CD4-positive, alpha-beta T cell treated with Interleukin-4 for 4 hours (primary cell): ENCODE measurements at places on chromosomes 7 and 10.

DNA sequence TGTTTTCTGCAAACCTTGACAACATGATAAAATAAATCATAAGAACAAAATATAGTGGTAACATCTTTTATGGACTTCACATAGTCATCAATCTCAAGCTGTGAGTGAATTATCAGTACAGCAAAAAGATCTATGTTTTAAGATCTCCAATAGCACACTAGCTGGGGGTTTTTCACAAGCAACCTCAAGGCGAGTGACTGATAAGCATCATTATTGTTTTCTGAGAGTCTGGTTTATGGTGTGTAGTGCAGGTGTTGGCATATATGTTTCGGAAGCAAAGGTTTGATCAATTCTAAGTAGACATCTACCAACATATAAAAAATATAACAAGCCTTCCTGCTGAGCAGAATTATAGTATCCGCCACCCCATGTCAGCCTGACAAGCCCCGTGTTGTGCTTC is 403.8 kb upstream of the MGMT start:
- DNase-seq, result no peak

DNA sequence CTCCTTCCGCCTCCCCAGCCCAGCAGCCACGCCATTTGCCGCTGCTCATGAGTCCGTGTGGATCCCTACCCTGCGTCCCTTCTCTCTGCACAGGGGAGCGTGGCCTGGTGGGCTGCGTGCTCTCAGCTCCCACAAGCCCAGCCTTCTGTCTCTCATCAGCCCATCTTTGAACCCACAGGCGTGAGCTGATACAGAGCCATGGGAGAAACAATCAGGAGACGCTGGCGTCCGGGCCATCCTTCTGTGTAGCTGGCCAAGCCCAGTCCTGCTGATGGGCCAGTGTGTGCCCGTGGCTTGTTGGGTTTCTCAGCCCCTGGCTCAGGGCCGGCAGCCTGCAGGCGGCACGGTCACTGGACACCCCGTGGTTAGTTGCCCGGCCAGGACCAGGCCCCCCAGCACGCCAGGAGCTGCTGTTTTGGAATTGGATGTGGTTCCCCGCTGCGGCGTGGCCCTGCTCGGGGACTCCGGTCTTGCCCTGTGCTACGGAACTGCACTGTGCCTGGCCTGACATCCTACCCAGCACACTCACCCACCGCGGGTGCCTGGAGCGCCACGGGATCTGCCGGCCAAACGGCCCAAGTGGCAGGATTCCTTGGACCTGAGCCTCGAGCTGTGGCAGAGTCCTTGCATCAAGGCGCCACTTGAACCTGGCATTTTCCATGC is 88.9 kb downstream of the ELFN1 start:
- no peak for DNase-seq

DNA sequence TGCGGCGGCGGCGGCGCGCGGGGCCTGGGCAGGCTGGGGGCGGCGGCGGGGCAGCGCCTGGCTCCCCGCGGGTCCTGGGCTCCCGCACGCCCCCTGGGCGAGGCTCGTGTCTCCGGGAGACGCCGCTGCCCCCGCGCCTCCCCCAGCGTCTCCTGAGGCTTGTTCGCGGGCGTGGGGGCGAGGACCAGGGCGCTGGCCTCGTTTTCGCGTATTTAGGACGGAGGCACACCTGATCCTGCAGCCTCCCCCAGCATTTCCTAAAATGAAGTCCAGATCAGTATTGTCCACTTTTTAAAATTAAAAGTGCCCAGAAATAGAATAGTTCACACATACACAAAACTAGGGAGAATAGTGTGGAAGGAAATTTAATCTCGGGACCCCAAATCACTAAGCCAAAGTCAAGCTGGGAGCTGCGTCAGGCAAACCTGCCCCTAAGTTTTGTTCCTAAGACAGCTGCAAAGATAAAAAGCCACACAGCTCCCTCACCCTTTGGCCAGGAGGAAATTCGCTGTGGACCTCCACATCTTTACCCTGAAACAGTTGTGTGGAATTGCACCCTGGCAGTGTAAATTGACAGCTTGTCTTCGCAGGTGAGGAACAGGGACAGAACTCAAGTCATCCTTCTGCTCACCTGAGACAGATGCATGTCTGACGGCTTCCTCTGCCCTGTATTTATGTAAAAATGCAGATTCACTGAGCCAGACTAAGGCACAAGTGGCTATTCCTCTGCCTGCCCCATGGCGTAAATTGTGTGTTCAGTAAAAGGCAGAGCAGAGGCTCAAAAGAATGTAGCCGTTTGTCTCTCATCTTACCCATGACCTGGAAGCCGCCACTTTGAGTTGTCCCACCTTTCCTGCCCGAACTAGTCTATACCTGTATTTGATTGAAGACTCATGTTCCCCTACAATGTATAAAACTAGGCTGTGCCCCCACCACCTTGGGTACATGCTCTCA is 740 bp downstream of the GALNT11 start:
- DNase-seq, result no peak

- no peak for DNase-seq
Measured at GRCh38 chr10:13247246-13247645, 13.1 kb upstream of the UCMA start.
